Thymus (tissue), 14 donors: ENCODE measurements at places on chromosomes 13 and 19.

DNA sequence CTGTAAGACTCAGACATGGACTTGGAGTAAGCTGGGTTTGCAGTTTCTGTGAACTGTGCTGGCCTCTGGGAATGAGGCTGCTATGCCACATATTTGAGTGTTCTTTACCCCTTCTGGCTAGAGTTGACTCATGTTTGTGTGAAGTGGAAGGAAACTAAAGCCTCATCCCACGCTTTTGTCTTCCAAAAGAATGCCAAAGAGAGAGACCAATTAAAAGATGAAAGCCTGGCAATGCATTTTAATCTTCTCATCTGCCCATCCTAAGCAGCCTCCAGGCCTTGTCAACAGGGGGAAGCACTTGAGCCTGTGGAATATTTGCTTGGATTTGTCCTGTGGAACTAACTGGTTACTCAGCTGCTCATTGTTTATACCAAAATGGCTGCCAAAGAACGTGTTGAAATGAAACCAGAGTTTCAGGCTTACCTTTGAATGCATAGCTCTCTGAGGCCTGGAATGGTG, 49.1 kb downstream of the LMO7 start:
- DNase-seq, result no peak

DNA sequence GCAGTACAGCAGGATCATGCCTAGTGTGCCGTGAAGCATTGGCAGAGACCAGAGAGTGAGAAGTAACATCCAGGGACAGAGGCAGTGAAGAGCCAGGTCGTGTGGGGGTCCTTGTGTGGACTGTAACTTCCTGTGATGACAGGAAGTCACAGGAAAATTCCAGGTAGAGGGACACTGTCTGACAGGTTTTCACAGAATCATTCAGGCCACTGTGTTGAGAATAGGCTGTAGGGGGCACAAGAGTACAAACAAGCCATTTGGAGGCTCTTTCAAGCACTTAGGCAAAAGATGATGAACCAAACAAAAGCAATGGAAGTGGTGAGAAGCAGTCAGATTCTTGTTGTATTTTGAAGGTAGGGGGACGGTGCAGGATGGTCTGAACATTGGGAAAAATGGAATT, 46.4 kb downstream of the N4BP2L1 start:
- DNase-seq, result peak; percentile 42

GRCh38 chr19:17582613-17583012, 27.2 kb downstream of the COLGALT1 start:
- no peak for DNase-seq

GRCh38 chr13:98994896-98995295, 17.0 kb upstream of the DOCK9 start:
- peak; percentile 79 for DNase-seq

GRCh38 chr13:73177916-73178565, 119.2 kb downstream of the KLF5 start:
- no peak for DNase-seq

GRCh38 chr13:66780814-66781213, 449.3 kb downstream of the PCDH9 start:
- DNase-seq, result no peak

DNA sequence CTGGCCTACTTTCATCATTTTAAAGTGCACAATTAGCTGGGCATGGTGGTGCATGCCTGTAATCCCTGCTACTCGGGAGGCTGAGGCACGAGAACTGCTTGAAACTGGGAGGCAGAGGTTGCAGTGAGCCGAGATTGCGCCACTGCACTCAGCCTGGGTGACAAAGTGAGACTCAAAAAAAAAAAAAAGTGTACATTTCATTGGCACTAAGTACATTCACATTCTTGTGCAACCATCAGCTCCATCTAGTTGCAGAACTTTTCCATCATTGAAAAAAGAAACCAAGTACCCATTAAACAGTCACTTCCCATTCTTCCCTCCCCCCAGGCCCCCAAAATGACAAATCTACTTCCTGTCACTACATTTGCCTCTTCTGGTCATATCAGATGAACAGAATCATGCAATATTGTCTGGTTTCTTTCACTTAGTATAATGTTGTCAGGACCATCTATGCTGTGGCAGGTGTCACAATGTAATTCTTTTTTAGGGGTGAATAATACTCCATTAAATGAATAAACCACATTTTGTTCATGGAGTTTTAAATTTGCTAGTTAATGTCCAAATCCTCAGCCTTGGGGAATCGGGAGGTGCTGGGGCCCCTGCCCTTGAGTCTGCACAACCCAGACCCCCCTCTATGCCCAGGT, 7.4 kb upstream of the SIGLEC11 start:
- no peak for DNase-seq
